ENCODE measurements at places on chromosomes 4 and X.

GRCh38 chrX:110287605-110288004 is 30.3 kb downstream of the AMMECR1 start:
- no peak for DNase-seq

GRCh38 chr4:153602758-153603157 is 81.3 kb upstream of the TLR2 start:
- no peak for DNase-seq

GRCh38 chrX:153685156-153685536 is 2.6 kb upstream of the SLC6A8 start:
- peak; percentile 68 for DNase-seq

GRCh38 chr4:51844153-51845054 is 1.5 kb downstream of the DCUN1D4 start:
- DNase-seq = peak; percentile 94

- DNase-seq = no peak
Measured at GRCh38 chr4:68272860-68273259, 27.4 kb upstream of the TMPRSS11B start.

DNA sequence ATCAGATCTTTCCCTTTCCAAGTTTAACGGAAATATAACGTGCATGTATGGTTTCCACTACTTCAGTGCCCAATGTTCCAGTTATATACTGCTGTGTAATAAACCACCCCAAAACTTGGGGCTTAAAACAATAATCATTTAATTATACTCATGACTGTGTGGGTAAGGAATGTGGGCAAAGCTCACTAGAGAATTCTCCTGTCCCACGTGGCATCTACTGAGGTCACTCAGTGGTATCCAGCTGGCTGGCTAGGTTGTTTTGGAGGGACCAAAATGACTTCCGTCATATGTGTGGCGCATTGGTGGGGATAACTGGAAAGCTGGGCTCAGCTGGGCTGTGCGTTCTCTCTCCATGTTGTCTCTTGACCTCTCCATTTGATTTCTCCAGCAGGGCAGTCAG is 18.5 kb downstream of the ZCCHC18 start:
- no peak for DNase-seq

DNA sequence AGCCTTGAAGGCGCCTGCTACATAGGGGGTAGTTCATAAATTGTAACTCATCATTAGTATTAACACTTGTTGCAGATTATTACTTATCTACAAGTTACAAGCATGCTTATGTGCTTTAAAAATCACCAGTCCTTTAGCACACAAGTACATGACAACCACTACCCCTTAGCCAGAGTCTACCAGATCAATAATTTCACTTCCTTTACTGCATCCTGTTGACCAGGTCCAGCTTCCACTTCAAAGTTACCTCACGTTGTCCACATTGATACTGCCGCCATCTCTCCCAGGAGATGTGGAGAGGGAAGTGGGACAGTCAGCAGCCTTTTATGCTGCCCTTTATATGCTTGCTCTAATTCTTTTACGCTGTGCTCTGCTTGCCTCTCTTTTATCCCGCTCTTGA is 231.3 kb upstream of the CXXC4 start:
- no peak for DNase-seq

GRCh38 chrX:40471965-40472648 is 108.7 kb upstream of the ATP6AP2 start:
- peak; percentile 34 for DNase-seq

- no peak for DNase-seq
Measured at GRCh38 chr4:25723409-25723808, 67.8 kb downstream of the SLC34A2 start.

DNA sequence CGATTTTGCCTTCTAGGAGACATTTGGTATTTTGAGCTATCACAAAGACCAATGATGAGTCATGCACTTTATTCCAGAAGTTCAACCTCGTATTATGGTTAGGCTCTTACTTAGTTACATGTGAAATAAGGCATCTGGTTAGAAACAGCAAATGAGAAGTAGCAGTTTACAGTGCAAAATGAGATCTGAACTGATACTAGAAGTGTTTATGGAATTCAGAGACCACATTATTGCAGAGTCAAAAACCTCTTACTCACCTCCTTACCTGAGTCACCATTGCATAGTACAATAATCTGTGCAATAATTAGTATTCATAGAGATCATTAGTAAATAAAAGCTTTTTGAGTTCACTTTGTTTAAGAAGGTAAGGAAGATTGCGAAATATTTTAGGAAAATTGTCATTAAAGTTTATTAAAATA is 38.7 kb downstream of the SEC24B start:
- no peak for DNase-seq

GRCh38 chrX:113644426-113644825 is 803.8 kb upstream of the AMOT start:
- DNase-seq = no peak

DNA sequence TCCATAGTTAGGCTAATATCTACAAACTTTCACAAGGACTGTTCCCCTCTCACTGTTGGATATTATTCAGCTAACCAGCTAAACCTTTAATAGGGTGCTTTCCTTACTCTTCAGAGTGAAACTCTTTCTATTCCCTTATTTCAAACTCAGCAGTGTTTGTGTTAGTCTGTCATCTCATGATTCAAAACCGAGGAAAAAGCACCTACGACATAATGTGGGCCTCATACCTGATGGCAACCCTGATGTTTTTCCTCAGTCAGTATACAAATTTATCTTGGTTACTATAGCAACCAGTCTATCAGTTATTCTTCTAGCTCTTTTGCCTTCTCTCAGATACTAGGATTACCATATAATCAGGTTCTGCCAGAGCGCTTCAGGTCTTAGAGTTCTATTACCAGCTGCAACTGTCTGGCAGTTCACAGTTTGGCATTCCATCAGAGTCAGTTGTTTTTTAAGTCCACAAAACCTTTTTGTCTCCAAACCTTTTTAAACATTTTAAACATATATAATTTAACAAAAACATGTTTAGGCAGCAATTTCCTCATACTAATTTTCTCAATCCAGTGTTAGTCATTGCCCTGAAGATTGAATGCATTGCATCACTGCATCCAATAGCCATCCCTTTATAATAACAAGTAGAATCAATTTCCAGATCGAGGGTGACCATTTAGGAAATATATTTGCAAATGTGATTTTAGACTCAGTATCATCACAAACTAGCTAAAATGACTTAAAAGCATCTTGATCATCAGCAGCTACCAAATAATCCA is 7.4 kb downstream of the WDR44 start:
- DNase-seq = no peak

- no peak for DNase-seq
Measured at GRCh38 chr4:30789219-30789671, 69.1 kb downstream of the PCDH7 start.

DNA sequence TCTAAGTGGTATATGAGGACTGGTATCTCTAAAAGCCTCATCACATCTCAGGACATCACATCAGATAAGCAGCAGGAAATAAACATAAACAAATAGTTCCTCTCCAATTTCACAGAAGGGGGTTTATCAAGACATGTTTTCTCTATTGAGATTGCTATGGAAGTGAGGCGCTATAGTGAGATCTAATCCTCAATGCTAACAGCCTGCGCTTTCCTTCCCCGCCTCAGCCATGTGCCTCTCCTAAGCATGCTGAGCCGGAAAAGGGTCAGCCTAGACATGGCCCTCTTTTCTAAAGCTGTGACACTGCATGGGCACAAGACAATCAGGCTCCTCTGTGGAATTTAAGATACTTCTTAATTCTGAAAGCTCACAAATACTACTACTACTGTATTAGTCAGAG is 286.1 kb downstream of the INPP4B start:
- no peak for DNase-seq

GRCh38 chrX:136203951-136204350 is 47.2 kb downstream of the MAP7D3 start:
- no peak for DNase-seq

DNA sequence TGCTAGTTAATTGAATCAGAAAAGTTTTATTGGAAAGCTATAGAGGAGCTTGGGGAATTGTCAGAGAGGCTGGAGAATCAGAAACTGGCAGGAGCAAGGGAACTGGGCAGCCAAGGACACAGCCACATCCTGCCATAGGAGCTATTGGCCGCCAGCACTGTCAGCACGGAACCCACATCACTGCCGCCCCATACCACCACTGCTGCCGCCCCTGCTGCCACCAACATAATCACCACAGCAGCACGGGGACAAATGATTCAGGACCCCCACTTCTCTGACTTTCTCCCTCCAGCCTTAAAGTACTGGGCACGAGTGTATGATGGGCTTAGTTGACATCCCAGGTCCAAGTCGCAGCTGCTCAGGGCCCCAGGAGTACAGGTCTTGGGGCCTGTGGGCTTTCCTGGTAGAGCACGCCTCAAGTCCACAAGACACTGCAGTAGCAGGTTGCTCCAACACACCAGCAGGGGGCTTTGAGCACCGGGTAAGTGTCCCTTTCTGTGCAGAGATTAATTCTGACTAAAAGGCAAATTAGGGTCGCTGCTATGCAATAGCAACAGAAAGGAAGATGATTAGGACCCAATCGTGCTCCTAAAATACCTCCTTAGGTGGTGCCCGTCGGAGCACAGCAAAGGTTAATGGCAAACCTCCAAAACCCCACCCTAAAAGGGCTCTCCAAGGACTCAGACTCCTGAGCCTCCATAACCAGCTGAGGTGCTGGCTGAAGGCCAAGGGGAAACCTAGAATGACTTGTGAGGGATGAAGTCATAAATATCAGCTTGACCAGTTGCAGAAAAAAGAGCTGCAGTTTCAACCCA is 6.9 kb downstream of the PJA1 start:
- DNase-seq = no peak

All from retina (tissue), 1 donor.